ENCODE measurements at places on chromosomes 7 and 10.

DNA sequence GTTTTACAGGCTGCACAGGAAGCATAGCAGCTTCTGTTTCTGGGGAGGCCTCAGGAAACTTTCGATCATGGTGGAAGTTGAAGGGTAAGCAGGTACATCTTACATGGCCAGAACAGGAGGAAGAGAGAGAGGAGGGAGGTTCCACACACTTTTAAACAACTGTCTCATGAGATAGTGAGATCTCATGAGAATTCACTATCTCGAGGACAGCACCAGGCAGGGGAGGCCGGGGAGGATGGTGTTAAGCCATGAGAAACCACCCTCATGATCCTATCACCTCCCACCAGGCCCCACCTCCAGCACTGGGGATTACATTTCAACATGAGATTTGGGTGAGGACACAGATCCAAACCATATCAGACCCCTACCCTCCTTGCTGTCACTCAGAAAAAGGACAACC lies 23.7 kb downstream of the ZNF503 start:
- no peak for DNase-seq

DNA sequence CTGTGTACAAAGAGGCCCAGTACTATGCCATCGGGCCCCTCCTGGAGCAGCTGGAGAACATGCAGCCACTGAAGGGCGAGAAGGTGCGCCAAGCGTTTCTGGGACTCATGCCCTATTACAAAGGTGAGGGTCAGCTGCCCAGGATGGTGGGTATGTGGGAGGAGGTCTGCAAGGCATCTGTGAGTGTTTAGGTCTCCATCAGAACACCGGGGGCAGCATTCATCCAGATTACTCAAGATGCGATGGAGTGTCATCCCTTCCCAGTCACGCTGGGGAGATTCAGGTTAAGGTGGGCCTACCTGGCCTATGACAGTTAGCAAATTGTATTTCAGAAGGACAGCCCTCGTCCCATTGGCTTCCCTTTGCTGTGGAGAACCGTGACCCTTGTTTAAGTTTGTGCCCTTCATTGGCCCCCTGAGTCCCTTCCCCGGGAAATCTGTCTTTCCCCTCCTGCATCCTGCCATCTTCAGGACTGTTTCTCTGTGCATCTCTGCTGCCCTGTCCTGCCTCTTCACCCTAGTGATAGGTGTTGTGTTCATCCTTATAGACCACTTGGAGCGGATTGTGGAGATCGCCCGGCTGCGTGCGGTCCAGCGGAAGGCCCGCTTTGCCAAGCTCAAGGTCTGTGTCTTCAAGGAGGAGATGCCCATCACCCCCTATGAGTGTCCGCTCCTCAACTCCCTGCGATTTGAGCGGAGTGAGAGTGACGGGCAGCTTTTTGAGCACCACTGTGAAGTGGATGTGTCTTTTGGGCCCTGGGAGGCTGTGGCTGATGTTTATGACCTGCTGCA lies 9.8 kb downstream of the KCTD7 start:
- DNase-seq, result no peak

- DNase-seq, result no peak
Observed at GRCh38 chr10:2488446-2489005, 578.8 kb upstream of the PFKP start.

DNA sequence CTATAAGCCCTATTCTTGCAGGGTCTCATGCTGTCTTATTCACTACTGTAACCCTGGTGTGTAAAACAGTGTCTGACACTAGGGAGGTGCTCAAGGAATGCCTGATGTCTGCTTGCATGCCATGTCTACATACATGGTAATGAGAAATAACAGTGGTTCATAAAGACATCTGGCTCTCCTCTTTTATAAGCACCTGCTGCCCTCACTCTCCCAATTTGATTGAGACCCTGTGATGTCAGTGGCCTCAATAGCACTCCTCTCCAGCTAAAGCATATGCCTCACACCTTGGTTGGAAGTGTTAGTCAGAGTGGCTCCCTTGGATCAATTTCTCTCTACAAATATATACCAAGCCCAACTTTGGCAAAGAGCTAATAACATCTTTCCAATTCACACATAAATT lies 30.6 kb downstream of the ANK3 start:
- DNase-seq, result no peak

GRCh38 chr10:10332786-10333185 lies 684.9 kb upstream of the CELF2 start:
- DNase-seq, result no peak

- DNase-seq, result no peak
Observed at GRCh38 chr10:70135684-70136083, 3.1 kb upstream of the AIFM2 start.

DNA sequence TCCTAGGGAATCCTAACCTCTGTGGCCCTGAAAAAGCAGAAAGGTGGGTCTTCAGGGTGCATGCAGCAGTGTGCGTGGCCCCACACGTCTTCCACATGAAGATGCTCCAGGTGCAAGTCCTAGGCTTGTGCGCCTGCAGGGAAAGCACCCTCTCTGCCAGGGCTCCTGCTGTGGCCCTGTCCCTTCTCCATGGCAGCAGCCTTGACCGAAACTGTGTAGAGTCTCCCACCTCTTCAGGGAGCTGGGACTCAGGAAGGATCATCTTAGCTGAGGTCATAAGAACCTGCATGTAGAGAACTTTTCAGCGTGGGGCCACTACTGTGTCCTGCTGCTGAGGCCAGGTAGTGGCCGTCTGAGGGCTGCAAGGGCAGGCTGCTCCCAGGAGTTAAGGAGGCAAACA lies 6.3 kb upstream of the CSGALNACT2 start:
- no peak for DNase-seq

- DNase-seq, result no peak
Observed at GRCh38 chr7:47408675-47409074, 173.2 kb downstream of the TNS3 start.

DNA sequence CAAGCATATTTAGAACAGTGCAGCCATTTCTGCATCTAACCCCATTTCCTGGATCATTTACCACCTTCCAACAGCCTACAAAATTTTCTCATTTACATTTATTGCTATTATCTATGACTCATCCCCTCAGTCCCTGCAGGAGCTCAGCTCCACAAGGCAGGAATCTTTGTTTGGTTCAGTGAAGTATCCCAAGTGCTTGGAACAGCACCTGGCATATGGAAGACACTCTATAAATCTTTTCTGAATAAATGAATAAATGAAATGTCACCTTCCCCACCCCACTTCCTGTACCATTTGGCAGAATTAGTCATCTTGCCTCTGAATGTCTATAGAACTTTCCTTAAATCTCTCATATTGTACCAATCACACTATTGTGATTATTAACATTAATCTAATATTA lies 110.7 kb downstream of the HIP1 start:
- no peak for DNase-seq

DNA sequence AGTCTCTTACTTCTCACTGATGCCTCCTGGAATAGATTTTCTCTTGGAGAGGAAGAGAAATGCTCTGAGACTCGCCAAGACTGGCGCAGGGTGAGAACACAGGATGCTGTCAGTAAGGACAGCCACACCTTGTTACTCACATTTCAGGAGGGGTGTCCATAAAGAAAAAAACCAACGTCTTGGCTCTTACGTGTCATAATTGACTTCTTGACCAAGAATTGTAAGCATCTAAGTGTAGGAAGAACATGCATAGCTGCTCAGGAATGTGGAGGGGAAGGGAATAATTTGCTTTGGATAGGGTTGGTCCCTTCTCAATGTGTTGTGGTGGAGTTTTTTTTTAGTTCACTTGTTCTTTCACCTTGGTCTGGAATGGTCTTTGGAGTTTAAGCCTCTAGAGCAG lies 43.8 kb upstream of the ZNF438 start:
- no peak for DNase-seq

GRCh38 chr10:66218289-66218688 lies 707.5 kb upstream of the LRRTM3 start:
- DNase-seq, result no peak

DNA sequence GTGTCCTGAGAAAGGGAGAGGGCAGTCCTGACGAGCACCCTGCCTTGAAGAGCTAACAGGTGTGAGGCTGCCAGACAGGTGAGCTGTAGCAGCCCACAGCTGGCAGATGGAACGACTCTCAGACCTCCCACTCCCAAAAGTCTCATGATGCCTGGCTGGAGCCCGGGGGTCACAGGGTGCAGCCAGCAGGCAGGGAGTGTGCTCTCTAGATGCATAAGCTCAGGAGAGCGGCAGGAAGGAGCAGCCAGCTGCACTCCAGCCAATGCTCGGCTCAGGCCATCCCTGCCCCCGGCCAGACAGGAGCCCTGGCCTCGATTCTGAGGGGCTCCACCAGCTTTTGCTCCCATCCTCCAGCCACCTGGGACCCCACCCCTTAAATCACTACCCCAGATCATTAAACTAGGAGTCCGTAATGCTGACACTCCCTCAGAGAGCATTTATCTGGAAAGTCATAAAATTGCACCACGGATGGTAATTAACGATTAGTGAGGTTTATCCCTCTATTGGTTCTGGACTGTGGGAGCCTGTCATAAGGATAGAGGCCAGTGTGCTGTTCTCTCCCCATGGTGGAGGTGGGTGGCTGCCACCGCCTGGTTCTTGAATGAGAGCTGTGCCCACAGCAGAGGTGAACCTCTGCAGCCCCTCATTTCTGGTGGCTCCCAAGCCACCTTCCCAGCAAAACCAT lies 63.5 kb upstream of the ZMIZ1 start:
- DNase-seq, result no peak
